Stimulated activated CD4-positive, alpha-beta T cell treated with anti-CD3 and anti-CD28 coated beads, Interleukin-1b, Interleukin-23, amount 100 ng/mL, for 1 hour (primary cell): ENCODE measurements at places on chromosomes 12 and 14.

DNA sequence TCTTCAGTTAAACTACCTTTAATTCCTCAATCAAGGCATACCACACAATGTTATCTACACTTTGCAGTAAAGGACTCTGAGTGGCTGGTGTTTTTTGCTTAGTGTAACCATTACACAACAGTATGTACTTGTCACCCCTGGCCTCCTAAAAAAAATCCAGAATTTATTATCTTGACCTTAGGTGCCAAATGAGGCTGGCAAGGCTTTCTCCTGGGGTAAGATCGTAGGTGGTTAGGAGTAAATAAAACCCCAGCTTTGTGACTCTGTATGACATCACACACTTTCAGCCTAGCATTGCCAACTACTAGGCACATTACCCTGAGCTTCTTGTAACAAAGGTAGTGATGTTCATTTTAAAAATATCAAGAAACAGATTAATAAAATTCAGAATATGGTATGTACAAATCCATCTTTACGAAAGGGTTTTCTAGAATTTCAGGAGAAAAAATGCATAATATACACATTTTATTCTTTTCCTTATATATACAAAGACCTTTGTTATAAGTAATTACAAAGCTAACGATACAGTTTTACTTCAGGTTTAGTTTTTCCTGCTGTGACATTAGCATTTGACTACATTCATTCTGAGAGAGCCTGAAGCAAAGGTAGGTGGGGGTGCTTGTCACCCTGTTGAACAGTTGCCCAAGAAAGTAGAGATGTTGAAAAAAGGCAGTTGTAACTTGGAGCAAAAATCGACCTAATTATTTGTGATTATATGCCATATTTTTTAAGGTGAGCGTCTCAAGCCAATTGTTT, 13.5 kb downstream of the TCL1A start:
- no peak for DNase-seq

GRCh38 chr12:132847363-132848356, 19.0 kb upstream of the GOLGA3 start:
- no peak for DNase-seq

DNA sequence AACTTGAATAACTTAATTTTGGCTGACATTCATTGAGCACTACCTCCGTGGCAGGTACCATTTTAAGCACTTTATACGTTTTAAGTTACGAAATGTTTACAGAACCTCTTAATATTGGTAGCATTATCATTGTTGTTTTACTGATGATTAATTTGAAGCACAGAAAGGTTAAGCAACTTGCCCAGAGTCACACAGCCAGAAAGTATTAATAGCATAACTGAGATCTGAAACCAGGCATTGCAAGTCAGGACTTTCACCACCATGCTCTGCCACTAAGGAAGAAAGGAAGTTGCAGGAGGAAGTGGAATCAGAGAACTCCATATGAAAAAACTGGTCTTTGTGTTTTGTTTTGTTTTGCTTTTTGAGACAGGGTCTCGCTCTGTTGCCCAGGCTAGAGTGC, 28.2 kb upstream of the BCAT1 start:
- no peak for DNase-seq

GRCh38 chr12:76264611-76265012, 83.6 kb downstream of the BBS10 start:
- DNase-seq, result no peak

- DNase-seq, result no peak
Measured at GRCh38 chr14:82913396-82913795, 1379.7 kb upstream of the SEL1L start.

- no peak for DNase-seq
Measured at GRCh38 chr12:40382217-40382616, 157.4 kb downstream of the LRRK2 start.

GRCh38 chr12:47989023-47989417, 15.3 kb downstream of the COL2A1 start:
- no peak for DNase-seq

- no peak for DNase-seq
Measured at GRCh38 chr12:67068761-67069450, 200.3 kb upstream of the CAND1 start.

DNA sequence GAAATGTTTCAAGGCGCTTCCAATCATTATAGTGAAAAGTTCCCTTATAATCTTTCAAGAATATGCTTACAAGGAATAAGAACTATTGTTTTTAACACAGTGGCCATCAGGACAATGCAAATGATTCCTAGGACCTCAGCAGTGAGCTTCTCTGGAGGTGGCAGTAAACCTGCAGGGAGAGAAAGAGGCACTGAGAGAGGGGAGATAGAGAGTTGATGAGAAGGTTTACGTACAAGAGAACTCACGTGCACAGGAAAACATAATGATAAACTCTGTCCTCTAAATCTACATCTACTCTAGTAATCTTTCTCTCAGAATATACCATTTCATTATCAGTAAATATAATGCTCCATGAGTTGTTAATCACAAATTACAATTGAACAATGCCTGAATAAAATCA, 715 bp downstream of the KLRC4 start:
- no peak for DNase-seq
